Hematopoietic multipotent progenitor cell treated with erythropoietin and hydrocortisone succinate and interleukin-3 and kit ligand, for 6 days (in vitro differentiated cells): ENCODE measurements at places on chromosomes 2 and 18.

- no peak for DNase-seq
Observed at GRCh38 chr2:17912266-17912691, 33.8 kb downstream of the KCNS3 start.

DNA sequence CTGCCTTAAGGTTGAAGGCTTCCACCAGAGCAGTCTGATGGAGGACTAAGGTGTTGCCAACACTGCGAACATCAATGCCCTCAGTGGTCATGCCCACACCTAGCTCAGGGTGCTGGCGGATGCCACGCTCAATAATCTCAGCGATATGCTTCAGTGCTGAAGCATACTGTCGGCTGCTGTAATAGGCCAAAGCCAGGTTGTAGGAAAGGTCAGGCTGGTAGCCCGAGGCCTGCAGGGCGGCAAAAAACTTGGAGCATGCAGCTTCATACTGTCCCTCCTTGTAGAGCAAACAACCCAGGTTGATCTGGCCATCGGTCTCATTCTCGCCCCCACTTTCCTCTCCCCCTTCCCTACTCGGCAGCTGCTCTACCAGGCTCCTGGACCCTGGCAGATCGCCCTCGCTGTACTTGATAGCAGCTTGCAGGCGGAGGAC lies 159.4 kb downstream of the AGPS start:
- DNase-seq: peak; percentile 57

- no peak for DNase-seq
Observed at GRCh38 chr2:85766229-85766628, 12.4 kb downstream of the ATOH8 start.

DNA sequence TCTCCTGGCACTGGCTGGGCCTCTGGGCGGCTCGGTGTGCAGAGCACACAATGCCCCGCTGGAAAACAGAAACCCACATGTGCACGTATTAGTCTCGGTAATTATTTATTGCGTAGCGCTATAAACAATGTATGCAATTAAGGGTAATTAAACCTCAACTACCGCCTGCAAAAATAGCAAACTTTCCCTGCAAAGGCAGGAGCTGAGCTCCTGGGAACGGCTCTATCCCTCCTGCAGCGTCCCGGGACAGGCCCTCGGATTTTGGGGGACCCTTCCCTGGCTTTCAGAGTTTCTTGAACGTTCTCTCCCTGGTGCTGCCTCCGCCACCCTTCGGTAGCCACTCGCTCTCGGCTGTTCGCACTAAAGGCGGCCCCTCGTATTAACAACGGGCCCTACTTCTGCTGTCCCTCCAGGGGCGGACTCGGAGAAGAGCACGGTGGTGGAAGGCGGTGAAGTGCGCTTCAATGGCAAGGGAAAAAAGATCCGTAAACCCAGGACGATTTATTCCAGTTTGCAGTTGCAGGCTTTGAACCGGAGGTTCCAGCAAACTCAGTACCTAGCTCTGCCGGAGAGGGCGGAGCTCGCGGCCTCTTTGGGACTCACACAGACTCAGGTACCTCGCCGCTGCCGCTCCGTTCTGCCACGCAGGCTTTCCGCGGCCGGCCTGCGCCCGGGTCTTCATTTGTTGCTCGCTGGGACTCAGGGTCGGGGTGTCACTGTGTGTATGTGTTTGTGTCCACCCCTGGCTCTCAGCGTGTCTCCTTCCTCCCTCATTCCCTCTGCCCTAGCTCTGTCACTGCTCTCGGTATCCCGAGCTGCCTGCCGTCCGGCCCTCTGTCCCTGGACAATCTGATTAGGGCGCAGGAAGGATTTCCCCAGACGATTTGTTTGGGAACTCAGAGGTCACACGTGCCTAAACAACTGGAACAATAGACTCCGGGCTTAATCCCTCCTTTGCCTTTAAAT lies 1.2 kb downstream of the DLX1 start:
- peak; percentile 69 for DNase-seq

DNA sequence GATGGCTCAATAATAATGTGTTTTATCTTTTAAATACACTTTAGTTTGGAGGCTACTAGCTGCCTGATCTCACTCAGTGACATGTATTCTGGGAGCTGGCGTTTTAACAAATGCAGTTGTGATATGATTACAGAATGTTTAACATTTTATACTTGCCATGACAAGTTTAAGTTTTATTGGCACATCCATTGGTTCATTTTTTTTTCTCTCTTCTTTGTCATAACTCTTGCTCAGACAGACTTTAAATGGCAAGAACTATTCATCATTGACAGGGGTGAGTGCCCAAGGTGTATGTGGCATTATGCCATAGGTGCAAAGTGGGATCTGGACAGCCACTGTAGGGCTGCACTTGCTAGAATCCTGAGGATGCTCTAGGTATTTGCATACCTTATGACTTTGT lies 72.1 kb upstream of the MYL1 start:
- DNase-seq: no peak

- no peak for DNase-seq
Observed at GRCh38 chr2:38021589-38021988, 54.4 kb downstream of the CYP1B1 start.

GRCh38 chr2:85341269-85342029 lies 12.9 kb downstream of the RETSAT start:
- no peak for DNase-seq

GRCh38 chr2:191813943-191814342 lies 32.9 kb downstream of the CAVIN2 start:
- no peak for DNase-seq

- no peak for DNase-seq
Observed at GRCh38 chr18:59021500-59021899, 118.2 kb upstream of the SEC11C start.

- no peak for DNase-seq
Observed at GRCh38 chr18:58178511-58178910, 134.5 kb downstream of the NEDD4L start.

- no peak for DNase-seq
Observed at GRCh38 chr2:74511104-74511989, 2.9 kb upstream of the TLX2 start.

DNA sequence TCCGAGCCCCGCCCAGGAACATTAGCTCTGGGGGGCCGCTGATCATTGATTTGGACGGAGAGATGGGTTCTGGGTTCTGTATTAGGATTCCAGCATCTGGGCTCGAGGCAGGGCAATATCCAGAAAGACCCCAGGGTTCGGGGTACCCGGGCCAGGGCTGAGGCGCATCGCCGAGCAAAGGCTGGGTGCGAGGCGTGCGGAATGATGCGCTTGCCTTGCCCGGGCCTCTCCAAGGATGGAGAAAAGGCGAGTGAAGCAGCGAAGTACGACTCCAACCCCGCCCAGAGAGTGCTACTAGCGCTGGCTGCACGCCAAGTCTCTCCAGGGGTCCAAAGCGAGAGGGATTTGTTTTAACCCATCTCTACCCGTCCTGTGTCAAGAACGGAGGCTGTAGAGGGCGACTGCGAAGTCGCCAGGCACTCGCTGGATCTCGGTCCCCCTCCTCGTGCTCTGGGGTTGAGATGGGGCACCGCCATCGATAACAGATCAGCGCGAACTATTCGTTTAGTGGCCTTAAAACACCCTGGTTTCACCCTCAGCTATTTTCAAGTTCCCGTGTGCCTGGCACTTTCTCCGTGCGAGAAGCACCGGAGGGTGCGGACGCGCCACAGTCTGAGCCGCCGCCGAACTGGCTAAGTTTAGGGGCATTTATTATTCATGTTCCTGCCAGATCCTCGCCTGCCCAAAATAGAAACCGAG lies 1.9 kb downstream of the ADCYAP1 start:
- peak; percentile 19 for DNase-seq

DNA sequence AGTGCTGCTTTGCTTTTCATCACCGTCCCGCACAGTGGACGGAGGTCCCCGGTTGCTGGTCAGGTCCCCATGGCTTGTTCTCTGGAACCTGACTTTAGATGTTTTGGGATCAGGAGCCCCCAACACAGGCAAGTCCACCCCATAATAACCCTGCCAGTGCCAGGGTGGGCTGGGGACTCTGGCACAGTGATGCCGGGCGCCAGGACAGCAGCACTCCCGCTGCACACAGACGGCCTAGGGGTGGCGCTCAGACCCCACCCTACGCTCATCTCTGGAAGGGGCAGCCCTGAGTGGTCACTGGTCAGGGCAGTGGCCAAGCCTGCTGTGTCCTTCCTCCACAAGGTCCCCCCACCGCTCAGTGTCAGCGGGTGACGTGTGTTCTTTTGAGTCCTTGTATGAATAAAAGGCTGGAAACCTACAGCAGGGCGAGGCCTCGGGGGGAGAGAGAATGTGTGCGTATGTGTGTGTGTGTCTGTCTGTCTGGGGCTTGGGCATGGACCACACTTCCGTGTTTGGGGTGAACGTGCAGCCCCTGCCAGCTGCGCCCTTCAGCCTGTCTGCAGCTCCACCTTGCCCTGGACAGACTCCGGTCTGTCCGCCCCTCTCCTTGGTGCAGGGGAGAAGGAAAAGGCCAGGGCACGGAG lies 32.3 kb downstream of the GPC1 start:
- no peak for DNase-seq

- DNase-seq: no peak
Observed at GRCh38 chr2:121830809-121831208, 75.4 kb downstream of the TSN start.

- DNase-seq: peak; percentile 12
Observed at GRCh38 chr2:113324684-113325160, 46.0 kb upstream of the PAX8 start.

- peak; percentile 52 for DNase-seq
Observed at GRCh38 chr18:62258616-62259015, 66.5 kb upstream of the TNFRSF11A start.

GRCh38 chr2:105617631-105618350 lies 126.9 kb upstream of the NCK2 start:
- no peak for DNase-seq

- DNase-seq: no peak
Observed at GRCh38 chr2:167869200-167869599, 378.2 kb downstream of the STK39 start.

GRCh38 chr2:212197776-212198175 lies 340.8 kb downstream of the ERBB4 start:
- no peak for DNase-seq

DNA sequence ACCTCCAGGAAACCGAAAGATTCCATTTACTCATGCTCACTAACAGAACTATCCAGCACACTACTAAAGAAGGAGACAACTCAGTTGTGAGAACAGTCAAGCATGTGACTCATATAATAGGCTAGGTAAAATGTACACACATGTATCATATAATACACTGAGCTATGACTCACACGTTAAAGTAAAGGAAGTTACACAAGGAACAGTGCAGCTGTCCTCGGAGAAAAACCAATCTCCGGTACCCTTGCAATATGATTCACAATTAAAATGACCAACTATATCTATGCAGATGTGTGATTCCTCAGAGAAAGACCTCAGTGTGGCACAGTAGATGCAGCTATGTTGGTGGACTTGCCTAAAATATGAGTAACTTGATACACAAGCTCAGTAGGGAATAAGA lies 76.5 kb downstream of the STRN start:
- DNase-seq: peak; percentile 19

- DNase-seq: peak; percentile 19
Observed at GRCh38 chr18:3217948-3218647, 1.7 kb downstream of the MYOM1 start.

DNA sequence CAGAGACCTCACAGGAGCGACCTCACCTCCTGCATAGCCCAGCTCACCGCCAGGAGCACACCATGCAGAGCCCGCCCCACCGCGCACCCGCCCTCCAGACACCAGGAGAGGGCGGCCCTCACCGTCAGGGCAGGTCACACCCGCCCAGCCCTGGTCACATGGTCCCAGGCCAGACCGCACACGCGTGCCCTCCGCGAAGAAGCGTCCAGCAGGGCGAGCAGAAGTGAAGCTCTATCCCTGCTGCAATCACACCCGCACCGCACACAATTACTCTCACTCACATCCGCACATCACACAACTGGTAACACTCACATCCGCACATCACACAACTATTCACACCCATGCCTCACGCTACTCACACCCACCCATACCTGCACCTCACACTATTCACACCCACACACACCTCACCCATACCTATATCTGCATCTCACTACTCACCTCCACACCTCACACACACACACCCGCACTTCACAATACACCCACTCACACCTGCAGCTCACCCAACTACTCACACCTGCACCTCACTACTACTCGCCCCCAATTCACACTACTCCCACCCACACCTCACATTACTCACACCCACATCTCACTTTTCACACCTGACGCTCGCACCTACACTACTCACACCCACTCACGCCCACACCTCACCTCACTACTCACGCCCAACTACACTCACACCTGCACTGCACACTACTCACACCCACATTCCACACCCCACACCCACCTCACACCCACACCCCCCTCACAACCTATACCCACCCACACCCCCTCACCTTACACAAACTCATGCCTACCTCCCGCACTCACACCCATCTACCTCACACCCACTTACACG lies 242.0 kb downstream of the HDAC4 start:
- no peak for DNase-seq

DNA sequence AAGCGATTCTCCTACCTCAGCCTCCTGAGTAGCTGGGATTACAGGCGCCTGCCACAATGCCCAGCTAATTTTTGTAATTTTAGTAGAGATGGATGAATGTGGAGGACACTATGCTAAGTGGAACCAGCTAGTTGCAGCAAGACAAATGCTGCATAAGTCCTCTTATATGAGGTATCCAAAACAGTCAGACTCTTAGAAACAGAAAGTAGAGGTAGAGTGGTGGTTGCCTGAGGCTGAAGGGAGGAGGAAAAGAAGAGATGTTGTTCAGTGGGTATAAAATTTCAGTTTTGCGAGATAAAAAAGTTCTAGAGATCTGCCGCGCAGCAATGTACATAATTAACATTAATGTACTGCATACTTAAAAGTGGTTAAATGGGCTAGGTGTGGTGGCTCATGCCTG lies 145.3 kb upstream of the SPRED2 start:
- no peak for DNase-seq

GRCh38 chr2:138107288-138107687 lies 143.0 kb downstream of the HNMT start:
- no peak for DNase-seq

DNA sequence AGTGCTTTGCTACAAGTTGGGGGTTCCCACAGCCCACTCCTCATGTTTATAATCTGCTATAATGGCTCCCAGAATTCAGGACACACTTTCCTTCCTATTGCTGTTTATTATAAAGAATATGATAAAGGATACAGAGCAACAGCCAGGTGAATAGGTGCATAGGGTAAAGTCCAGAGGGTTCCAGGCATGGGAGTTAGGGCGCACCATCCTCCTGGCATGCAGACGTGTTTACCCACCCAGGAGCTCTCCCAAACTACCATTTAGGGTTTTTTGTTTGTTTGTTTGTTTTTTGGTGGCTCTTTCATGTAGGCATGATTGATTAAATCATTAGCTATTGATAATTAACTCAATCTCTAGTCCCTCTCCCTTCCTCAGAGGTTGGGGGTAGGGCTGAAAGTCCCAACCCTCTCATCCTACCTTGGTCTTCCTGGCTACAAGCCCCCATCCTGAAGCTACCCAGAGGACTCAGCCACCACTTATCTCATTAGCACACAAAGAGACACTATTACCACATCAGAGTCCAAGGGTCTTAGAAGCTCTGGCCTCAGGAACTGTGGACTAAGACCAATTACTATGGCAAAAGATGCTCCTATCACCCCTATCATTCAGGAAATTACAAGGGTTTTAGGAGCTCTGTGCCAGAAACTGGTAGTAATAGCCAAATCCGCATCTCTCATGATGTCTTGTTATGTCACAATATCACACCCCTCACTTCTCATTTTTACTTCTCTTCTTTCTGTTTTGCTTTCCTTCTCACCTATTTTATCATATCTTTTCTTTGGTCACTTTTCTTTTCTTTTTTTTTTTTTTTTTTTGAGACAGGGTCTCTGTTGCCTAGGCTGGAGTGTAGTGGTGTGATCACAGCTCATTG lies 154.9 kb upstream of the TTC39C start:
- DNase-seq: no peak

- DNase-seq: no peak
Observed at GRCh38 chr2:127205218-127206125, 14.6 kb downstream of the CYP27C1 start.
